A172 (cell line): ENCODE measurements at places on chromosomes 5 and 9. TPM values are rescaled to one million over a fixed set of nuclear protein-coding genes. Genes with fewer than 3 reads are reported as not detected.

DNA sequence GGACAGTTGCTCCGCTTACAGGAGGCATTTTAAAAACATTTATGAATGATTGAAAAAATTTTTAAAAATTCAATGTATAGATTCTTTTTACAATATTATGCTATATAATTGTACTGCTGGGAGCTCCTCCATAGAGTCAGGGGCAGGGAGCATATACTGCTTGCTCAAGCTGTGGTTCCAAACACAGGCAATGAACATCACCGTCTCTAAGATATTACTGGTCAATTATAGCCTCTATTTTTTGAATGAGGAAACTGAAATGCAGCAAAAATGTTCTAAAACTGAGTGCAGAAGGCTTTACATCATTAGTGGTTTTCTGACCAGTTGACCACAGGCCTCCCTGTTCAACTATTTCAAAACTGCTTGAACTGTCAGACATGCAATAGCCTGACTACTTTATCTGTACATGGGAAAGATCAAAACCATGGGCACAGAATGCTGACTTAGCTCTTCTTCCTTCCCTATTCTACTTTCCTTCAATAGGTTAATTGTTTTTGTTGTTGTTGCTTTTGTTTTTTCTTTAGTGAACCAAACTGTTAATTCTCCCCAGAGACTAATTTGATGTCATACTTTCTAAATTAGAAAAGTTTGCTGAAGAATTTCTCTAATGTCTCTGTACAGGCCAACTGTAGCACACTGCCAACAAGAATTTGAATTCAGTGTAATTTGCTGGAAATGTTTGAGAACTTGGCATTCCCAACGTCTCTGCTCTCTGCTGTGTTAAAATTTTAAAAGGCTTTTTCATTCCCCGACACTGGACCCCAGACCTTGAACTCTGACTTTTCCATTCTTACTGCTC lies 107.6 kb upstream of the MPDZ start:
- no peak for DNase-seq

GRCh38 chr9:76560481-76560922 lies 101.5 kb downstream of the GCNT1 start:
- DNase-seq: peak; percentile 47

- DNase-seq: no peak
These were observed 1941.6 kb upstream of the C9orf72 start for GRCh38 chr9:29514862-29515261.

GRCh38 chr9:78236551-78236910 lies 656 bp downstream of the CEP78 start:
- DNase-seq: no peak

DNA sequence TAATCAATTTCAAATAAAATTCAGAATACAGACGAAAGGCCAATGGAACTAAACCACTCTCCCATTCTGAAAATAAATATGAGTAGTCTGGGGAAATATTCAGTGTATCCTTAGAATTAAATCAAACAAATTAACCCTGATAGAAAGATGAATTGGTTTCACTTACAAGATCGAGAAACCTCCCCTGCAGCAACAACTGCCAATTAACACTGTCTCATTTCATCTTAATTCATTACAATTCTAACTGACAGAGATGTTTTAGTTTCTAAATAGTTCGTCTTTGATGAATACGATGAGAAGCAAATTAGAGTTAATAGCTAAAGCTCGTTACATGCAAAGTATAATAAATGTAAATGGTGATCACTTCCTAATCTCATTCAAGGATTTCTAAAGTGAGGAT lies 247.1 kb downstream of the EDIL3 start:
- no peak for DNase-seq

DNA sequence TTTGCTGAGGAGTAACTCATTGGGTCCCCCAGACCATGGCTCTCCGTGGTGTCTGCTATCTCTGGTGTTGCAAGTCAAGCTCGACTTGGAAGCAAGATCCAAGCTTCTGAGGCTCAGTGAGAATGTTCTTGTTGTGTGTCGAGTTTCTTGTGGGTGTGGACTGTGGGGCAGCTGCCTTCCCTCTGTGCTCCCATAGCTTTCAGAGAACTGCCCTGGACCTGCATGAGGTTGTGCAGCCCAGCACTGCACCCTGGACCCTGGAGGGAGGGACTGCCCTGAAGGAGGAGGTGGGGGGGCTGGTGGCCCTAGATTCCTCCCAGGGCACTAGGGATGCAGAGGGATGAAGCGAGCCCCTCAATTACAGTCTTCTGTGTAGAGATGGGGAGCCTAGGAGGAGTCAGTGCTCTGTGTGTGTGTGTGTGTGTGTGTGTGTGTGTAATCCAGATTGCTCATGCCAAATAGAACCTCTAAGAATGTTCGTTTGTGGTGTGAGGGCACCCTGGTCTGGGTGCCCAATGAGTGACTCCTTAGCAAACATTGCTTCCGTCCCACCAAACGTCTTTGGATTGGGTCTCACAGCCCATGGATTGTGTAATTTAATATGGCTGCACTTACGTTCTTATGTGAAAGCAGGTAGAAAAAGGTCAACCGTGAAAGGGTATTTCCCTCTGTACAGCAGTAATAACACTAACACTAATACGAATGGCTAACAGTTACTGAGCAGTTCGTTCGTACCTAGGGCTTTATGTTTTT lies 143.3 kb upstream of the LMX1B start:
- no peak for DNase-seq

DNA sequence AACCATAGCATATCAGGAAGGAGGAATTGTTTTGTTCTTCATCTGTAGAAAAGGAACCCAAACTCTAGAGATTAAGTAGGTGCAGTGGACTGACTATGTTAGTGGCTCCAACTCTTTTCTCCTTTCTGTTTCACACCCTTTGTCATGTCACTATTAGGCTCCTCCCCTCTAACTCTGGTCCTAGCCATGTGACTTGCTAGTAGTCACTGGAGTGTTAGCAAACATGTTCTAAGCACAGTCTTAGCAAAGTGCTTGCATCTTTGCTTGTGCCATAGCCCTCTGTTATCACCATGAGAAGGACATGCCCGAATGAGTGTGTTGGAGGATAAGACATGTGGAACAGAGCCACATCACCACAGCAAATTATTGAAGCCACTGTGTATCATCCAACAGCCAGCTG lies 55.4 kb upstream of the PPP3R2 start:
- DNase-seq: no peak

- no peak for DNase-seq
These were observed 96.9 kb downstream of the PARP8 start for GRCh38 chr5:50763351-50763750.

DNA sequence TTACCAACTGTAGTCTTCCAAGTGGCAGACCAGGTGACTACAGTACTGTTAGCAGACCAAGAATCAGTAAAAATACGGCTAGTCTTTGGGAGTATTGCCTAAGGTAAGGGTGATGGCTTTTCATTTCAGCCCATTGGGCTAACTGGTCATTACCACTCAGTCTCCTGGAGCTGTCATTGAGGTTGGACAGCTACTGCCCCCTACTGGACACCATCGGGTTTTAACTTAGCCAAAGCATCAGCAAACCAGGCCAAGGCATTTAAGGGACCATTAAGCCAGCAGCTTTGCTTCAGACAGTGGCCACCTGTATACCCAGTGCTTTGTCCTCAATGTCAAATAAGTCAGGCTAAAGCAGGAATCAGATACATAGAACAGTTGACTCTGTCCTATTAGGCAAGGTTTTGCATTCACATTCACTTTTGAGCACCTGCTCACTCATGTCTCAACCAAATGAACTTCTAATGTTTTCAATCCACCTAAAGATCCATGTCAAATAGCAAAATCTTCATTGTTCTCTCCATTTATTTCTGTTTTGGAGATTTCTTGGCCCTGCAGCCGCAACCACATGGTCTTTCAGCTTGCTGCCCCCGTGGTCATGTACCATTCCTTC lies 117.2 kb downstream of the INVS start:
- DNase-seq: peak; percentile 59

DNA sequence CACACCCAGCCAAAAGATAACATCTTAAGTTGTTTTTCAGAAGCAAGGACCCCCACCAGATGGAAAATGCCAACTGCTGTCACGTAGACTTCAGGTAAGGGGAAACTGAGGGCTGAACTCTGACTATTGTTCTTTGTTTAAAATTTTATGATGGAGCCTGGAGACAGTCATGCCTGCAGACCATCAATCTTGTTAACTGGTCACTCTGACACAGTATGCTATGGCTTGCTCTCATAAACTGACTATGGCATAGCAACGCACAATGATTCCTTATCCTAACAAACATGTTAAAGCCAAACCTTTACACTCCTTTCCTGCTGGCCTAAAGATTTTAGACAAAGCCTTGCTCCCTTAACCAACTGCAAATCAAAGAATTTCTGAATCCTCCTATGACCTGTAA lies 43.6 kb upstream of the GOLM1 start:
- no peak for DNase-seq

DNA sequence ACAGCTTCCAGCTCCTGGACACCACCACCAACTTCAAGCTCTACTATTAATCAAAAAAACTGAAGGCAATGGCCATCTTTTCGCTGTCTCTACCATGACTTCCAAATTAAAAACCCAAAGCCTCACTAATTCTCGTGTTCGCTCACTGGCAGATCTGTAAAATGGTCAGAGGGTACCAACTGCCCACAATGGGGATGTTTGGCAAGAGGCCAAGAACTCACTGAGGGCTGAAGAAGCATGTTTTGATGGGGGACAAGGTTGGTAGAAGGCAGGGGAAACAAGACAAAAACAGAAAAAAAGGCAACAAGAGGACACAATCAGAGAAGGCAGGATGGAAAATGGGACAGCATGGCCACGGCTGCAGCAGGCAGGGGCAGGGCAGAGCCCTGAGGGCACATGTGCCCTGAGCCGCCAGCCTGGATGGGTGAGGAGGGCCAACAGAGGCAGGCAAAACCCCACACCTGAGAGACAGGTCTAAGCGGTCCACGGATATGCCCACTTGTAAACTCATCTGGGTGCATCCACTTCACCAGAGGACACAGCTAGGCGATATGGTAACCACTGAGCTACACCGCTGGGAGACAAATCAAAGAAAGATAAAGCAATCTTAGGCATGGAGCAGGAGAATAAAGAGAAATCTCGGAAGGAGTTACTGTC lies 50.3 kb downstream of the PFDN1 start:
- no peak for DNase-seq

GRCh38 chr5:31990701-31991110 lies 183.4 kb downstream of the GOLPH3 start:
- peak; percentile 75 for DNase-seq

GRCh38 chr9:127518091-127518856 lies 67.0 kb downstream of the LRSAM1 start:
- no peak for DNase-seq

- peak; percentile 97 for DNase-seq
These were observed 9.7 kb downstream of the PTGER4 start for GRCh38 chr5:40689438-40689837.

- no peak for DNase-seq
These were observed 176.1 kb downstream of the GADD45G start for GRCh38 chr9:89780959-89781358.

DNA sequence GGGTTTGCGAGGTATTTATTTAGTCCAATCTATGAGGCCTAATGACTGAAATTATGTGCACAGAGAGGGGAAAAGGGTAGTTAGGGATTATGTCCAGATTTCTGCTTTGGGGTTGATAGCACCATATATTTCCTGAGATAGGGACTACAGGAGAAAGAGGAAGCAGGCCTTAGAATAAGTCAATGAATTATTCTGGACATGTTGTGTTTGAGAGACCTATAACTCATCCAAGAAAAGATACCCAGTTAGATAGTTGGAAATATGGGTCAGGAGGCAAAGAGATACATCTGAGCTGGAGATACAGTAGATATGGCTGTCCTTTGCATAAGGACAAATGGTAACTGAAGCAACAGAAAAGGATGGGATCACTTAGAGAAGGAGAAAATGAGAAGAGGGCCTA lies 53.1 kb downstream of the NR3C1 start:
- DNase-seq: no peak

- no peak for DNase-seq
These were observed 392.4 kb downstream of the NTRK2 start for GRCh38 chr9:85061969-85062368.

GRCh38 chr5:178385496-178385890 lies 152.9 kb upstream of the PHYKPL start:
- DNase-seq: peak; percentile 8

GRCh38 chr5:18281947-18282581 lies 647.8 kb downstream of the TAF11L14 start:
- peak; percentile 69 for DNase-seq

Gene CCNO
- 4.1 and 4.9 TPM in 2 replicates for total RNA-seq

Gene DOLPP1
- total RNA-seq: 20.4 and 22.1 TPM in 2 replicates

Gene SHC3
- 0.10 and 0.24 TPM in 2 replicates for total RNA-seq

Gene KCNV2
- not detected in 2 replicates for total RNA-seq

Gene MYOZ3
- 0.07 and 0.45 TPM in 2 replicates for total RNA-seq

Gene IRX1
- total RNA-seq: 5.4 and 6.8 TPM in 2 replicates

Gene SLC4A9
- not detected in 2 replicates for total RNA-seq

Gene ZDHHC11
- total RNA-seq: 1.0 and 4.3 TPM in 2 replicates

Gene TIMD4
- not detected in 2 replicates for total RNA-seq

Gene APBB3
- total RNA-seq: 5.9 and 6.1 TPM in 2 replicates
